ENCODE measurements at places on chromosomes 2 and 18. TPM values are rescaled to one million over a fixed set of nuclear protein-coding genes. Genes with fewer than 3 reads are reported as not detected.

The PJVK gene
- 2.1 TPM for total RNA-seq

The DCDC2C gene
- not detected for total RNA-seq

The ANTXR1 gene
- 140 TPM for total RNA-seq

The SMAD7 gene
- 23.3 TPM for total RNA-seq

The CCDC178 gene
- total RNA-seq = not detected

The COBLL1 gene
- 4.5 TPM for total RNA-seq

The SLC4A5 gene
- total RNA-seq = 0.11 TPM

The CXCR1 gene
- not detected for total RNA-seq

The ANKRD44 gene
- 2.3 TPM for total RNA-seq

The C2orf15 gene
- total RNA-seq = 0.64 TPM

The MBP gene
- total RNA-seq = 20.7 TPM

The DSC1 gene
- not detected for total RNA-seq

The AQP12B gene
- not detected for total RNA-seq

The ATOH8 gene
- 10.5 TPM for total RNA-seq

The B3GNT7 gene
- 3.0 TPM for total RNA-seq

The MOGAT1 gene
- total RNA-seq = not detected
